ENCODE measurements at places on chromosomes 3 and 15.

GRCh38 chr3:128993461-128994172 is at the start of gene CFAP92:
Gene CFAP92, minus strand, starts transcription at chr3:128994076. Its CDS starts 772 bp downstream, at chr3:128993304.
- peak; percentile 42 for DNase-seq

GRCh38 chr3:158918451-158918850 is 116.6 kb downstream of the MFSD1 start:
- DNase-seq = no peak

- no peak for DNase-seq
These were observed 562.9 kb upstream of the KCNMB2 start for GRCh38 chr3:177973241-177973840.

DNA sequence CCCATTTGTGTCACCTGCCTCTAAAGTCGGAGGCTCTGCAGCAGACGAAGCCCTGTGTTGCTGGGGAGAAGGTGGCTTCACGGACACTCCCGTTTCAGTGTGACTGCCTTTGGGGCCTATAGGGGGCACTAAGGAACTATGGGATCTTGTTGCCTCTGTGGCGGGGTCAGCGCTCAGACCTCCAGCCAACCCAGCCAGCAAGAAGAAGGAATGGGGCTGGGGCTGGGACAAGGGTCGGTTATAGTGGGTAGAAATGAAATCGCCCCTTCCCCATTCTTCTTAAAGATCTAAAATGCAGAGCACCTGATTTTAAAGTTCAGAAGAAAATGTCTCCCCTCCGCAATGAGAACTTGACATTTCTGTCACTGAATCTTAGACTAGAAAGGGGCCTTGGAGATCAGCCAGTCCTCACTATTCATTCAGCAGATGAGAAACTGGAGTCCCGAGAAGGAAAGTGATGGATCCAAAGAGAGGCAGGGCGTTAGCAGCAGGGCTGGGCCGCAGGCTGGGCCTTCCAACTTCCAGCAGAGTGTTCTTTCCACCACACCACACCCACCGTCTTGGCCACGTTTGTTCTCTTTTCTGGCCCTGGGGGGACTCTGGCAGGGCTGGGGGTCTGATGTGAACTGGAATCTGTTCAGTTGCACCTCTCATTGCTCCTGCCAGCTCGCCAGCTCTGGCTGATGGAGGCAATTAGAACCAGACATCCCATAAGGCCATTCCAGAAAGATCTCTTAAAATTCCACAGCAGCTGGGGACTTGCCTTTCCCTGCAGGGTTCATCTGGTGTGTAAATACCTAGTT is 195.4 kb downstream of the OPA1 start:
- DNase-seq = peak; percentile 70

DNA sequence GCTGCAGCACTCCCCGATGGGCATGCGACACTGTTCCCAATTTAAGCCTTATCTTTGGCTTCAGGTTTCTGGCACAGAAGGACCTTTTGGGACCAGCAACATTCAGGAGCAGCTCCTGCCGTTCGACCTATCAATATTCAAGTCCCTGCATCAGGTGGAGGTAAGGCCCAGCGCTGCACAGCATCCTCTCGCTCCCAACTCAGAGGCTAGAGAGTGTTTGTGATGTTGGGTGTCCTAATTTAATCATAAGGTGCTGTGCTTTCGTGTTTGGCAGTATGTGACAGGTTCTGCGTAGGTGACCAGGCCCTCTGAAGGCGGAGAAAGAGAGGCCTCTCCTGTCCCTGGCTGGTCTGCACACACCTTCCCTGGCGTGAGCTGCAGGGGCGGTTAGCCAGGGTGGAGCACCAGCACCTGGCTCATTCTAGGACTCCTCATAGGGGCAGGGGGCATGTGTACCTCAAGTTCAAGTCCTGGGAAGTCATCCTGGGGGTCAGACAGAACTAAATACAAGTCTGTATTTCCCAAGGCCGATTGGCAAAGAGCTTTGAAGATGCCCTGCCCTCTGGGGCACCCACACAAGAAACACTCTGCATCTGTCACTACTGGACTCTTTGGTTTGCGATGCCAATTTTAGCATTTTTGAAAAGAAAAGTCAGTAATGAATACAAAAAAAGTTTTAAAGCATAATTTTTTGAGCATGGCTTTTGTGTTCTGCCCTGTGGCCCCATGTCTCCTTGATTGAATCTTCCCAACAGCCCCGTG is 17.0 kb downstream of the NISCH start:
- no peak for DNase-seq

DNA sequence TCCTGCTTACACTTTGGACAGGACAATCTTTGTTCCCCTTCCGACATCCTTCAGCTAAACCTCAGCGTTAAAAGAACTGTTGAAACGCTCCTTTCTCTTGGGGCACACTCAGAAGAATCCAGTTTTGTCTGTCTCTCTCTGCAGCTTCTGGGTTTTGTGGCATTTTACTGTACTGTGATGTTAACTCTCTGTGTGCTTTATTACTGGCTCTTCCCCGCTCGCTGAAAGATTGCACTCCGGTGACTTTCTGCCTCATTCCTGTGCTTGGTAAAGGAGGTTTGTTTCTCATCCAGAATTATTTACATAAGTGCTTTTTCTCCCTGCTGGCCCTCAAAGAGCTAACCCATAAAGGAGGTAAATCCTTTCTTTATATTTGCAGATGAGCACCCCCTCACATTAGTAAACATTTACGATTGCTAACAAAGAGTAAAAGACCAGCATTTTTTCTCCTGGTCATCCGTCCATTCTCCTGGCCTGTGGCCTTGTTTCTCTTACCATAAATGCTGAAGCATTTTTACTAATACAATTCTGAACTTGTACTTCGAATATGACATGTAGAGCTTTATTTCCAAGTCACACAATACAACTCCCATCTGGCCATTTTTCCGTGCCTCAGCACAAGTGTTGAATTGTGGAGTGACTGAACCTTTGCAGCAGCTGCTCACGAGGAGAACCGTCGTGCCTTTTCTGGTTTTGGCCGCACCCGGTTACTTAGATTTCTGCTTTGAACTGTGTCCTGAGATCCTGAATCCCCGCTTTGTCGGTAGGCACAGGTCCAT is 69.3 kb upstream of the RPL35A start:
- DNase-seq = peak; percentile 53

- DNase-seq = no peak
These were observed 169.1 kb upstream of the TSPAN3 start for GRCh38 chr15:77239882-77240608.

- no peak for DNase-seq
These were observed 147.2 kb upstream of the WNT5A start for GRCh38 chr3:55634345-55634744.
